NCI-H1092 (cell line): ENCODE measurements at places on chromosomes 3 and 15.

DNA sequence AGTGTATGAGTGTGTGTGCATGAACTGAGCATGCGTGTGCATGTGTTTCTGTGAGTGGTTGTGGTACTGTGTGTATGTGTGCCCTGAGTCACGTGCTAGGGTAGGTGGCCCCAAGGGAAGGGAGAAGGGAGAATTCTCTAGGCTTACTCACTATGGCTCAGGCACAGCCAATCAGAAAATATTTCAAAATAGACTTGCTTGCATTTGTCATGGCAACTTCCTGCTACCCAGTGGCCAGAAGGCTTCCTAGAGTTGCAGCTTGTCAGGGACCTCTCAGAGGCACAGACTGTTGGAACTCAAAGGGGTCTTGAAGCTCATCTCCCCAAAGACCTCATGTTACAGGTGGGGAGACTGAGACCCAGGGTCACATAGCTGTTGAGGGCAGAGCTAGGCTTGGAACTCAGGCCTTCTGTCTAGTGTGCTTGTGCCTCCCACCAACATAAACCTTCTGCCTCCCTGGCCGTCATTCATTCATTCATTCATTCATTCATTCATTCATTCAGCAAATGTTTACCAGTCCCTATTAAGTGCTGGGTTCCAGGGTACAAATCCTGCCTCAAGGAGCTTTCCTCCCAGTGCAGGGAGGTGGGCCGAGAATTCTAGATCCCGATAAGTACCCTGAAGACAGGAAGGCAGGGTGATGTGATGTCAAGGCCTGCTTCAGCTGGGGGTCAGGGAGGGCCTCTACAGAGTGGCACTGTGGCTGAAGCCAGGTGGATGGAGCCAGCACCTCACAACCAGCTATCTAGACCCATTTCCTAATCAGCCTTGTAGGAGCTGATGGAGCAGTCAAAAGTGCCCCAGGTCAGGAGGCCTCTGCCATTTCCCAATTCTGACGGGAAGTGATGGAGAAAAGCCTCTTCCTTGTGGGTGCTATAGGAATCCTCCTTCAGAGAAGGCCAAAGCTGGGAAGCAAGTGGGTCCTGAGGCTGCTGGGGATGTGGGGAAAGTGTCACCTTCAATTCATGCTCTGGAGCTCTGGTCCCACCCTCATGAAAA lies 10.9 kb upstream of the RFT1 start:
- no peak for DNase-seq

DNA sequence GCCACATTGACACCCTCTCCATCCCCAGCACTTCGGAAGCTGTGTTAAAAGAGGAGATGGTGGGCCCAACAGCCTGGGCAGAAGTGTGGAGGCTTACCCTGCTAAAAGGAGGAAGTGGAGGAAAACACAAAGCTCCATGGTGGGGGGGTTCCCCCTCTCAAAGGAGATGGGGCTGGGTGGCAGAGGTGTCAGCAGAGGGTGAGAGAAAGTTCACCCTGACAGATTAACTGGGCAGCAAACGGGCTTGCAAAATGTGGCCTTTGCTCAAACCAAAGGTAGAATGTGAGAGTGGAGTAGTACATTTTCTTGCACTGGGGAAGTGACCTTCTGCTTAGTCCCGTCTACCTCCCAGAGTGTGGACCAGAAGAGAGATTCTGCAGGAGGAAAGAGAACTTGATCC lies 44.7 kb downstream of the MYO1E start:
- no peak for DNase-seq

DNA sequence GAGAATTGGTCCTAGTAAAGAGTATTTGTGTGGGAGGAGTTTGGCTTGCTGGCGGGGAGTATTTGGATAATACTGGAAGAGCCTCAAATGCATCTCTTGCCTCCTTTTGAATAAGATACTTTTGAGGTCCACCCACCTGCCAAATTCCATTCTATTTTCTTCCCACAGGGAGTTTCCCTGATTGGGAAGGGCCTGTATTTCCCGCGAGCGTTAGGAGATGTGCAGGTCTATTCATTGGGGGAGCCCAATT lies 406 bp upstream of the RASA2 start:
- DNase-seq: no peak

DNA sequence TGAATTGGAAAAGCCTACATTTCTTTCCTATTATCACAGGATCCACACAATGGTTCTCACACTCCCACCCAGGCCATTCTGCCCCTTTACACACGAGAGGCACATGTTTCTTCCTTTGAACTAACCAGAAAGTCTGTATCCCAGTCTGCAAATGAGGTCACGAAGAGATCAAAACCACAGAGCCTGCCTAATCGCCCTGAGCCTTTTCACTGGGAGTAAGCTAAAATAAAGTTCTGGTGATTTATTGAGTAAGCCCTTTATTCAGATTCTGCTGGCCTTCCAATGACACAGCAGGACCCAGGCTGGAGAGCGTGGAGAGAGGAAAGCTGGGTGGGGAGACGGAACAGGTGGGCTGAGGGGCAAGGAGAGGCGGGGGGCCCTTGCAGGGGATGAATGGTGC lies 78.7 kb downstream of the ATP1B3 start:
- DNase-seq: no peak

DNA sequence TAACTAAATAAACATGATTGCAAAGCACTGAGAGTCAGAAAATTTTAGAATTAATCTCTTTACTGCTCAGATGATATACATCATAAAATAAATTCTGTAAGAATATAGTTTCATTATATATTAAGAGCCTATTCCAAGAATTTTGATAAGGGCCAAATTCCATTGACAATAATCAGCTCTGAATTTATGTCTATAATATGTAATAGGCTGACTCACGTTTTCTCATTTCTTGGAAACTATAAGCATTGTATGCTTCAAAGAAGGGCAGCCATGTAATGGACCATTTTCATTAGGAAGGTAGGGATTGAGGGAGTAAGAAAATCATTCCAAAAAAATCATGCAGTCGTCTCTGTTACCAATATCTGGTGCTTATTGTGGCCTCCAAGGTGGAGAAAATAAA lies 315.9 kb downstream of the ZIC4 start:
- DNase-seq: no peak

DNA sequence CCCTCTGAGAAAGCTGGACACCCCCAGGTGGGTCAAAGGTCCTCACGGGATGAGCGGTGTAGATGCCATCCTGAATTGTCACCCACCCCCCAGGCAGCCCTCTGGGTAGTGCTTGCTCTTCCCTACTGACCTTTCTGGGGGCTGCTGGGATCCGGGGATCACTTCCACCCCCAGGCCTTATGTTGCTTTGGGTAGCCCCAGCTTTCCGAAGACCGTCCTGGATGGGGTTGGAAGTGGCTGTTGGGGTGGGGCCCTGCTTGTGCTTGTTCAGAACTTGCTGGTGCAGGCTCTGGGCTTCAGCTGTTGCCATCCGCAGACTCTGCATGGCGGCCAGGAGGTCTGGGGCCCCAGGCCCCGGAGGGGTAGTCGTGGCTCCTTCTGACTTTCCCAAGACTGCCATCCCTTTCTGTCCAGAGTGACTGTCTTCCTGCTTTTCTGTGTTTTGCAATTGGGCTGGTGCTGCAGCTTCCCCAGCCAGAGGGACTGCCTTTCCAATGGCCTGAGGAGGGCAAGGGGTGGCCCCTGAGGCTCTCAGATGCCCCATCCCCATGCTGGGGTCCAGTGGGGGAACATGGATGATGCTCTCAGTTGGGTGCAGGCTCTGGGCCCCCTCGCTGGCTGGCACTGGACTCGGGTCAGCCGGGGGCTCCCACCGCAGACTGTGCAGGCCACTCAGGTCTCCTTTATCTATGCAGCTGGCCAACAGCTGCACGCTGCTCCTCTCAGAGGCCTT lies 6.3 kb downstream of the XIRP1 start:
- no peak for DNase-seq

DNA sequence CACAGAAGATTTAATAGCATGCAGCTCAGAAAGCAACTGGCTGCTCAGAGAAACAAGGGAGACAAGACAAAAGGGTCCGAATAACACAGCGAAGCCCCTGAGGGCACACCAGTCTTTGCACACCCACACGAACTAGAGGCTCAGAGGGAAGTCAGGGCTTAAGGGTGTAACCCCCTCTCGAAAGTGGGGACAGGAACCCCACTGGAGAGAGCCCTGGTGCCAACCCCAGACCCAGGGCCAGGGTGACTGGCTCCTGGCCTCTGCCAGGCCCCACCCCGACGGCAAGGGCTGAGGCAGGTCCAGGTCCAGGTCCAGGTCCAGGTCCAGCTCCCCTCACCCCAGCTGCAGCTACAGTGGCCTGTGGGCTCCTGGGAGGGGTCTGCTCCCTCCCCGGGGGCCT lies 10.5 kb upstream of the PRR23E start:
- no peak for DNase-seq

DNA sequence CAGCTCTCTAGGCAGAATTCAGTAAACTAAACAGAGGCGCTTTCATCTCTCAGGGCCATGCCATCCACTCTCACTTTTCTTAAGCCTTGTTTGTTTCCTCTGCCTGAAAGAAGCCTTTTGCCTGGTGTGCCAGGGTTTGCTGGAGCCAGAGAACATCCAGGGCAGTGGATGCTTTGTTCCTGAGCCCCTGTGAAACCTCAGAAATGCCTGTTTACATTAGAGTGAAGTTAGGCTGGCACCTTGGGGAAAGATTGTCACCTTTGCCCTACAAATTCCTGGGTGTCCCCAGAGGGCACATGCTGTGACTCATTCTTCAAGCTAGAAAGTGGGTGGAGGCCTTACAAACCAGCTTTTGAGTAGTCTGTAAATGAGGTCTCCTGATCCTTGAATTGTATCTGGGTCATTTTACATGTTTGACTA lies 10.7 kb upstream of the TRAK1 start:
- DNase-seq: no peak

DNA sequence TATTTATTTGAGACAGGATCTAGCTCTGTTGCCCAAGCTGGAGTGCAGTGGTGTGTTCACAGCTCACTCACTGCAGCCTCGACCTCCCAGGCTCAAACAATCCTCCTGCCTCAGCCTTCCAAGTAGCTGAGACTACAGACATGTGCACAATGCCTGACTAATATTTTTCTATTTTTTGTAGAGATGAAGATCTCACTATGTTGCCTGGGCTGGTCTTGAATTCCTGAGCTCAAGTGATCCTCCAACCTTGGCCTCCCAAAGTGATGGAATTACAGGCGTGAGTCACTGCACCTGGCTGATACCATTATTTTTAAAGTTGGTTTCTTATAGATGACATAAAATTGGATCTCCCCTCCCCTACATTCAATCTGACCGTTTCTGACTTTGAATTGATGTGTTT lies 139.5 kb upstream of the RGMA start:
- DNase-seq: no peak

GRCh38 chr3:188400494-188401243 lies 246.7 kb downstream of the LPP start:
- DNase-seq: no peak

DNA sequence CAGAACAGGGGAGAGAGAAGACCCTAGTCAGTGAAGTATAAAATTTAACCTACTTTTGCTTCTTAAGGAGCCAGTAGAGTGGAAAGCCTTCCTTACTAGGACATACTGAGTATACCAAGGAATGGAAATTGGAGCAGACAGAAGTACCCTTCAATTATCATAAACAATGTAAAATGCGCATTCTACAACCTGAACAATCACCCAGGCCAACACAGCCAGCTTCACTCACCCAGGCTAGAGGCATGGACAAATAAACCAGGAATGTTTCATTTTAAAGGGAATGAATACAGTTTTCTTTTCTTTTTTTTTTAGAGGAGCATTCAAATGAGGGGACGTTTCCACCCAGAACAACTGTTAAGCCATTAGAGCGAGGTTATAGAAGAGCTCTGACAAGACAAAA lies 41.9 kb upstream of the PLXND1 start:
- no peak for DNase-seq

DNA sequence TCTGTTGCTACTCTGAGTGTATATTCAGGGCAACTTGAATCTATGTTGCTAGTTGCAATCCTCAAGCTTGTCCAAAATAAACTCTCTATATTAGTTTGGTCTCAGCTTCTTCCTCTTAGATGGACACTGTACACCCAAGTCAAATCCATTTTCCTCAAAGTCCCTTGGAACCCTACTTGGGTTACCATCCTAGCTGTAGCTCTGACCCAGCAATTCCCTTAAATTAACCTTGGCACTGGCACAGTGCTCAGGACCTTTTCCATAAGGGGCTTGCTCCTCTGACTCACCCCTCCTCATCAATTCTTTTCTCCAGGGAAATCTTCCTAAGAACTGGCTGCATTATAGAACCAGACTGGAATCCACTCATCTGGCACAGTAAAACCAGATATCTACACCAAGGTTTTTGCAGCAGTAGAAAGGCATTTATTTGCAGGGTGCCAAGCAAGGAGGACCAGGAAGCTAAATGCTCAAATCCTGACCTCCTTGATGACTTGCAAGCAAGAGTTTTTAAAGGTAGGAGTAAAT lies 44.9 kb upstream of the B3GALNT1 start:
- no peak for DNase-seq

DNA sequence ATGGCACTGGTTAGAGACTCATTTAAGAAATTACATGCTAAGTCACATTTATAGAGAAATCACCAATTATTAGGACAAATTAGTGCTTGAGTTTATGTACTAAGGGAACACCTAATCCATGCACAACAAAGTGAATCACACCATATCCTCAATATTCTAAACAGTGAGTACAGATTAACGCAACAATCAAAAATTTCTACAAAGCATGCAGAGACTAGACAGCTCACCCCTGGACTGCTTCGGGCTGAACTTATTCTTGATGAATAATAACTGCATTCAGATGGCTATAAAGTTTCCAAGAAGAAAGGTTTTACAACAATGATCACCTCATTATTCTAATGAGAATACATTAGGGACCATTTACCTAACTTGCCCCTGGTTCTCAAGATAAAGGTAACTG lies 66.5 kb downstream of the LRRFIP2 start:
- no peak for DNase-seq

GRCh38 chr15:97736748-97737147 lies 223.8 kb upstream of the ARRDC4 start:
- no peak for DNase-seq

- no peak for DNase-seq
These were observed 40.1 kb downstream of the ACAN start for GRCh38 chr15:88843334-88843733.

GRCh38 chr15:72011302-72011942 lies 106.5 kb downstream of the MYO9A start:
- no peak for DNase-seq

DNA sequence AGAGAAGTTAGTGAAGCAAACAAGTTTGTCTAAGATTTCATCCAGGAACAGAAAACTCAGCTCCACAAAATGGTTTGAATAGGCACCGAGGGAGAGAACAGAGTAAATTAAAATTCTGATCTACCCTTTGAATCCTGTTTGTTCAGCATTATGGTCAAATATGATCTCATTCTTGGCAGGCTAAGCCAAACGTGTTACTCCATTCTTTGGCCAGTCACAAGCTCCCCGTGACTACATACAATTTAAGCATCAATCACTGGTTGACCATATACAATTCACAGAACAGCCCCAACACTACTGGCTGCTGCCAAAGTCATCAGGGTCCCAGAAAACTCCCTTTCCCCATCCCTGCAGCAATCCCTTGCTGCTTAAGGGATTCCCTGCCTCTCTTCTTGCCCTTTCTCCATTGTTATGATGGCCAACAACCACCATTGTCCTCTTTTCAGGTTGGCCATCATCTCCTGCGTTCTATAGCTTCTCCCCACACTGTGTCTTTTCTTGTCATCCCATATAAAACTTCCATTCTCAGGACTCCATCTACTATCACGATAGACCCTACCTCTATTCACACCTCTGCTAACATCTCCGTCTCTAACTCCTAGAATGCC lies 46.3 kb downstream of the GOLIM4 start:
- DNase-seq: no peak

- no peak for DNase-seq
These were observed 43.1 kb upstream of the FNDC3B start for GRCh38 chr3:171996178-171996817.

- no peak for DNase-seq
These were observed 7.0 kb downstream of the ROPN1 start for GRCh38 chr3:123984957-123985356.

GRCh38 chr15:40536501-40536900 lies 28.3 kb downstream of the CCDC32 start:
- DNase-seq: no peak
